ENCODE measurements at places on chromosomes 6 and 20. TPM values are rescaled to one million over a fixed set of nuclear protein-coding genes. Genes with fewer than 3 reads are reported as not detected.

DNA sequence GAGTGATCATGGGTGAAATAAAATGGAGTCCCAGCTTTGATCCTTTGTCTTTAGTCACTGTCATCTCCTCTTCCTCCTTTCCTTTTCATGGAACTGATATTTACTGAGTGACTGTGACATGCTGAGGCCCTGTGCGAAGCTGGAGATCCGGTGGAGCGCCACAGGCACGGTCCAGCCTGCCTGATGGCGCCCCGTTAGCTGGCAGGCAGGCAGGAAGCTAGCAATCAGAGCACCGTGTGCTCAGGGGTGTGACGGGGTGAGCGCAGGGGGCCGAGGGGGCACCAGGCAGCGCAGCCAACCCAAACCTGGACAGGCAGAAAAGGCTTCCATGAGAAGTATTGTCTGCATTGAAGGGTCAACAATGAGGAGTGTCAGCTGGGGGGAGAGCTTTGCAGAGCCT, 100.2 kb upstream of the AKAP12 start:
- DNase-seq, result no peak

- DNase-seq, result peak; percentile 74
Observed at GRCh38 chr6:41406728-41407489, 71.5 kb downstream of the NCR2 start.

- no peak for DNase-seq
Observed at GRCh38 chr20:56369179-56369578, 10.4 kb downstream of the FAM210B start.

- no peak for DNase-seq
Observed at GRCh38 chr20:62511300-62511914, 35.6 kb upstream of the GATA5 start.

The OR2H2 gene
- not detected for total RNA-seq

The CBLN4 gene
- total RNA-seq, result not detected

GRCh38 chr6:14882394-14883026, 363.4 kb upstream of the JARID2 start:
- no peak for DNase-seq

The ARMC2 gene
- 3.7 TPM for total RNA-seq

DNA sequence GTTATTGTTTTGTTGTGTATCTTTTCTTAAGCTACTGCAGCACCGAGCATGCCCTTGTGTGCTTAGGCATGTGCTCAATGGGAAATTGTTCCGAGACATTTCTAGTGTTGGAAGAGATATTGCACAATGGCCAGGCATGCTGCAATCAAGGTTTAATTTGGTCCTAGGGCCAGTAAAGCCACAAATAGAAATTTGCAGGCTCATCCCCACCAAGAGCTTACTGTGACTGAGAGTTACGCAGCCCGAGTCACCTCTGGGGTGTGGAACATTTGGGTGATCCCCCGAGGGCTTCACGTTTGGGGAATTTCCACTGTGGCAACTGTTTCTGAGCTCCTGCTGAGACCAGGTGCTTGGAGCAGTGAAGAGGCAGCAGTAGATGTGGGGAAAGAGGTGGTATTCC, 65.8 kb downstream of the ADTRP start:
- DNase-seq, result no peak

GRCh38 chr6:122048570-122048969, 350.9 kb upstream of the HSF2 start:
- no peak for DNase-seq

The PSMB1 gene
- total RNA-seq, result 420 TPM

The MOXD1 gene
- 2.3 TPM for total RNA-seq

The CST2 gene
- total RNA-seq, result not detected

DNA sequence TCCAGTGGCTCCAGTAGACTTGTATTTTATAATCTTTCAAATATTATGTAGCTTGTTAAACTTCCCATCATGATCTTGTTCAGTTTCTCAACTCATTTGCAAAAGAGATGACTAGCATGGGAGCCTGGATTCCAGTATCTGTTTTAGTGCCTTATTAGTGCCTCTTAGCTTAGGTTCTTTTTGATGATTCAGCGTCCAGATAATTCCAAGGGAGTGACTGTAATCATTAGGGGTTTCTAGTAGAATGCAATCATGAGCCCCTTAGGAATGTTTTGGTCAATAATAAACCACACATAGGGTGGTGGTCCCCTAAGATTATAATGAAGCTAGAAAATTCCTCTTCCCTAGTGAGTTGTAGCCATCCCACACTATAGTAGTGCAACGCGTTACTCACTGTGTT, 7.0 kb downstream of the CD2AP start:
- no peak for DNase-seq

- no peak for DNase-seq
Observed at GRCh38 chr6:41654698-41655151, 16.5 kb downstream of the MDFI start.

DNA sequence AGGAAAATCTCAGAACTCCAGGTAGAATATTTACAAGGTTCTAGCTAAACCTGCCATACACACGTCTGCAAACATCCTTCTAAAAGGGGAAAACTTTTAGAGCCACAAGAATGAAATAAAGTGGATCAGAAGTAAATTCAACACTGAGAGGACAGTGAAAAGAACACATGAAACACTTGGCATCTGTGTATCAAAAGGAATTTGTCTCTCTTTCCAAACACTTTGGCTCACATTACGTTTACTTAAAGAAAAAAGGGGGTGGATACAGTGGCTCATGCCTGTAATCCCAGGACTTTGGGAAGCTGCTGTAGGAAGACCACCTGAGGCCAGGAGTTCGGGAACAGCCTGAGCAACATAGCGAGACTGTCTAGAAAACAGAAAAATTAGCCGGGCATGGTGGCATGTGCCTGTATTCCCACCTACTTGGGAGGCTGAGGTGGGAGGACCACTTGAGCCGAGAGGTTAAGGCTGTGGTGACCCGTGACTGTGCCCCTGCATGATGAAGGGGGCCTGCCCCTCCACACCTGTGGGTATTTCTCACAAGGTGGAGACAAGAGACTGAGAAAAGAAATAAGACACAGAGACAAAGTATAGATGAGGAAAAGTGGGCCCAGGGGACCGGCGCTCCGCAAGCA, 35.4 kb downstream of the NINL start:
- DNase-seq, result no peak

DNA sequence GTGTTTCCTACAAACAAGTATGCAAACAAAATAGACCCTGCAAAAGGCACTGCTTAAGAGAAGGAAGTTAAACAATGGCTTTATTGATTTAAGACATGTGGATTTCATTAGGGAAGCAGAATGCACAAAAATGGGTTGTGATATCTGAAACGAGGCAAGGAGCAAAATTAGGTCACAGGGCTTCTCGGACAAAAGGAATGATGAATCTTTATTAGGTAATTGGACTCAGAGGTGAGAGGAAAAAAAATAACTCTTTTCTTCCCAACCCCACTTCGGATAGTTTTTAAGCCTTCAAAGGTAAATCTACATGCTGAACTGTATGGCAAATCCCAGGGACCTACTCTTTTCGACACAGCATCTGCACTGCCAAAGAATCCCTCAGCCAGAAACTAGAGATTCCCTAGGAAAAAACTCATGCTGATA, 183.0 kb upstream of the TAB2 start:
- DNase-seq, result no peak

- DNase-seq, result no peak
Observed at GRCh38 chr6:138736640-138737039, 36.9 kb upstream of the CCDC28A start.

DNA sequence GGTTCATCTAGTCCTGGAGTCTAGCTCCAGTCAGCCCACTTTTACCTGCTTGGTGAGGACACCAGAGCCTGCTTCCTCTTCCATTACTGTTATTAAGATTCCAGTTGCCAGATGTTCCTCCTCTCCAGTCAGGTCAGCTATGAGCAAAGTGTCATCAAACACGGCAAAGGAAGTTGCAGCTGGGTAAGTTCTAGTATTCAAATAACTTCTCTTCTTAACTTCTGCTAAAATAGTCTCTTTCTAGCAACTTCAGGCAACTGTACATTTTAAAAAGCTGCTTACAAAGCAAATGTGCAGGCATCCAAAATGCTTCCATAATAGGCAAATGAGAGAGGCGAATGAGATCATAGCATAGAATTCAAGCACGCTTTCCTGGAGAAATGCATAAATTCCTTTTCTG, 18.4 kb upstream of the MRPS18A start:
- DNase-seq, result no peak

The DUSP15 gene
- 0.45 TPM for total RNA-seq

The IL20RA gene
- total RNA-seq, result not detected

The POM121L2 gene
- total RNA-seq, result not detected

DNA sequence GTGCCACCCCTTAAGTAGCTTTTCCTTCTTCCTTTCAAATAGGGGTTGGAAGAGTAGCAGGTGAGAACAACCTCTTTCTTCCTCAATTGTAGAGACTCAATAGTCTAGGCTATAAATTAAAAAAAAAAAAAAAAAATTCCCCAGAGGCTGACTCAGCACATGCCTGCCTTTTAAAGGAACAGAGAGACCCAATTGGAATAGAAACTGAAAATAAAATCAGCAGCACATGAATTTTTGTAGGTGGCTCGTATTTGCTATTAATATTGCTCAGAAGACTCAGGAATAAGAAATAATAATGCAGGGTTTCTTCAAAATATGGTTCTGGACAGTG, 19.3 kb downstream of the TOP1 start:
- no peak for DNase-seq

DNA sequence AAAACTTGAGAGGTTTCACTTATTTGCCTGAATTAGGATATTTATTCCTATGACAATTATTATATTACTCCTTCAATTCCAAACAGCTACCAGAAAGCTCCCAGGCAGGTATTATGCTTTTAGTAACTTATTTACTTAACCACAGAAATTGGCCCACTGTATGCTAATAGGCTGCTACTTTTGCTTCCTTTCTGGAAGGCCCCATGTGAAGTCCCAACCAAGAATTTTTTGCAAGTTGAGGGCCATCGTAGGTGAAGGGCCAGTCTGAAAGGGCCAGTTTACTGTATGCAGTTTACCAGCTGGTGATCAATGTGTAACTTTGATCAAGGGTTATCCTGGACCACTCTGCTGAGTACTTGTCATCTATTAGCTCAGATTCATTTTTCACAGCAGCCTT, 45.0 kb downstream of the EDN1 start:
- no peak for DNase-seq

- DNase-seq, result peak; percentile 64
Observed at GRCh38 chr6:166050559-166050958, 117.1 kb downstream of the TBXT start.

The TSPO2 gene
- total RNA-seq, result not detected

The PDE10A gene
- total RNA-seq, result 17.3 TPM

DNA sequence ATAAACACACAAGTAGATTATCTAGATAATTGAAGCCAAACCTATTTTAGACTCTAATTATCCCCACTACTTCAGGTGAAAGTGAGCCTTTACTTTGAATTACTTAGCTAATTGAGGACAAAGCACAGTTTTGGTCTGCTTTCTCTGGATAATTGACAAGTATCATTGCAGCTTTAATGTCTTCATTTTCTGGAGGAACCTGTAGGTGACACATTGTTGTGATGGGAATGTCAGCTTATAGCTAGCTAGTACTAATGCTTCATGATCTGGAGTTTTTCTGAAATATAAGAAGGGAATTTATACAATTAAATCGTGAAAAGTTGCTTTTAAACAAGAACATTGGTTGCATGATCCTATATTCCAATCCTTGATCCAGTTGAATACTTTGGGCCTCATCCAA, 319.3 kb upstream of the CITED2 start:
- DNase-seq, result no peak

DNA sequence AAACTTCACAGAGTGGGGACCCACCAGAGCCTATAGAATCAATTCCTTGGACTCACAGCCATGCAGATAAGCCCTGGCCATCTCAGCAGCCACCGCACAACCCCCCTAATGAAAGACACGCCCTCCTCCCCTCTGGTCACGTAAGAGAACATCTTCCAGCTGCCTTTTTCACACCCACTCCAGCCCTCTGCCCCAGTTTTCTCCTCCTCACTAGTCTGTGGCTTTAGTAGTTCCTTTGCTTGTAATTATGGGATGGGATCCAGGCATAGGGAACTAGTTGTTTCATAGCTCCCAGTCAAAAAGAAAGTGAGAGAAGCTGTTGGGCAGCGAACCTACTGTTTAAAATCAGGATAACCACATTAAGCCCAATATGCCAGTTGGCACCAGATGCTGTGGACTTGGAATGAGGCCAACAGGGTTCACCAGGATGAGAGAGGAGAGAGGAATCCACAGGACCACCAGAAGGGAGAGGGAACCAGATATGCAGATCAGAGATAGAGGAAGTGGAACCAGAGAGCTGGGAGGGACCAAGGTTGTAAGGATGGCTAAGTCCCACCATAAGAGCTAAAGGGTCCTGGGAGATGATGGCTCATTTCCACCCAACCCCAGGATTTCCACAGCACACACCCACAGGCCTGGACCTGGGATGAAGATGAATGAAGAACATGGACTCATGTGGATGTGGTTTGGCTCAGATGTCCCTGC, 9.0 kb upstream of the BTN3A1 start:
- no peak for DNase-seq

All from neural progenitor cell (in vitro differentiated cells).